ENCODE measurements at places on chromosomes 13 and 19.
A peak's percentile ranks its signal among the peaks of the same experiment; 100 is the strongest.

DNA sequence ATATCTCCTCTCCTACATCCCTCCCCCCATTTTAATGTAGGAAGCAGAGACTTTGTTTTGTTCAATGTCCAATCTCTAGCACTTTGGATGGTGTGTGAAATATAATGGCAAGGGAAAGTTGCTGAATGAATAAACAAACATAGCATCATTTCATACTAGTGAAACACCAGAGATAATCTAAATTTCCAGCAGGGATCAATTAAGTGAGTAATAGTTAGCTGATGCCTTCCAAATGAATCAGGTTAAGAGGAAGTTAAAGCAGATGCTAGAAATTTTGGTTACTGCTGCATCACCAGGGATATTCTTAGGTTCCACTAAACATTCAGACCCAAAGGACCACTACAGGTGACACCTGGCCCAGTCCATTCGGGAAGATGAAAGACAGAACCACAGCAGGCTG, 8.1 kb downstream of the MRPS31 start:
- no peak for DNase-seq

DNA sequence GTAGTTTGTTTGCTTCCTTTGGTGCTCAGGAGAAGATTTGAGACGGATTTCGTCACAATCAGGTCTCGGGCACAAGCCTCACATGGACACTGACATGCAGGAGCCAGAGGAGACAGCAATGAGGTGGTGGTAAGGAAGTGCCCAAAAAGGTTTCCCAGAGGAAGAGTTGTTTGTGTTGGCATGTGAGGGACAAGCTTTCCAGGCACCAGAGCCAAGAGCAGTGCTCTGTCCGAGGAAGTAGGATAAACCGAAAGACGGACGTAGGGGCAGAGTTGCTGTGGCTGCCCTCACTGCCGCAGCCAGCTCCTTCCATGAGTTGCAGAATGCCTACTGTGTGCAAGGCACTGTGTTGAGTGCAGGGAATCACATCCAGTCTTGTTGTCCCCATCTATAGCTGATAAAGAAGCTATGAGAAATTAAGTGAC, 27.7 kb downstream of the SAE1 start:
- DNase-seq, result no peak

DNA sequence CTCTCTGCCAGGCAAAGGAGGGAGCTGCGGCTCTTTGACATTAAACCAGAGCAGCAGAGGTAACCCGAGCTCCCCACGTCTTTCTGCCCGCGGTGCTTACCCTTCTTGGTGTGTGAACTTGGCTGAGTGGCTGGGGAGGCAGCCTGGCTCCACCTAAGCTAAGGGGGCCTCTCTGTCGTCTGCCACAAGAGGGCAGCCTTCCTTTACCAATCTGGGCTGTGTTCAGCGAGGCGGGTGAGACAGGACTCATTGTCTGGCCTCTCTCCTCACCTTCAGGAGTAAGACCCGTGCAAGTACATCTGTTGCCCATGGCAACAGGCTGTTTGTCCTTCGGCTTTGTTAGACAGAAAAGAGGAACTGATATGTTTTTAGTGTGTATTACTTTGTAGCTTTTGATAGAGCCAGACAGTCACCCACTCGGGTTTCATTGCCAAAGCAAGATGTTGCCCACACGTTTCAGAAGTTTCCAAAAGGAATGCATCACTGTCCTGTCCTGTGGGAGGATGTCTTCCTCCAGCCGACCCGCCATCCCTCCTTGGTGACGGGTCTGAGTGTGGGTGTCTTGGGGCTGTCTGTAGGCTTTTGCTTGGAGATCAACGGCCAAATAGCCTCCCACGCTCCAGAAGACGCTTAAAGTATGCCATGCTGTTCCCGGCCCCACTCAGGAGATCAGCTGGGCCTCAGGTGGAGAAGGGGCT, 4.6 kb downstream of the POP4 start:
- DNase-seq, result peak; percentile 73

GRCh38 chr13:48661107-48661506, 7.4 kb downstream of the CYSLTR2 start:
- no peak for DNase-seq

DNA sequence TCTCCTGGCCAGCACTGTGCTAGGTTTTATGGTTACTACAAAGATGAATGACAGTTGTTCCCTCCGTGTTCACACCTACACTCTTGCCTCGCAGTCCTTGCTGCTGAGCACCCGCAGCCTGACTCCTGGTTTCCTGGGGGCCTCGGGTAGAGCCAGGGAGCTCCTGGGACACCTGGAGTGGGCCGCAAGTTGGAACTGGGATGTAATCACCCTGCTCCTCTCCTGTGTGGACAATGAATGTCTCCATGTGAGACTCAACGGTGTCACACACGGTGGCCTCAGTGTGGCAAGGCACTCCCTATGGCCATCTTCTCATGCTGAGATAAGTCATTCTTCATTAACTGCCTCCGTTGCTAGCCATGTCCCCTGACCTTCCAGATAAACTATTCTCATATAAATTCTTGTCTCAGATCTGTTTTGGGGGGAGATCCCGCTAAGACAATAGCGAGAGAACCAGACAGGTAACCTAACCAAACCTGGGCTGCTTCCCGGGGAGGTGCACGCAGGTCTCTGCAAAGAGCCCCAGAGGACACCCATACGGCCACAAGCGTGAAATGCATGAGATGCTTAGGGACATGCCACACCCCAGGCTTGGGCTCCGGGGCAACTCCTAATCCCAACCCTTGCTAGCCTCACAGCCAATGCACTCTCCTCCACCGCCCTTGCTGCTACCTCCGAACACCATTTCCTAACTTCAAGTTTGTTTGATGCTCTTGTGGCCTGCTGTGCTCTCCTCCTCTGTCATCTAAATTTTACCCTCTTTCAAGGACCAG, 87.2 kb upstream of the IRS2 start:
- DNase-seq, result no peak

GRCh38 chr13:93853912-93854311, 625.6 kb downstream of the DCT start:
- DNase-seq, result no peak

DNA sequence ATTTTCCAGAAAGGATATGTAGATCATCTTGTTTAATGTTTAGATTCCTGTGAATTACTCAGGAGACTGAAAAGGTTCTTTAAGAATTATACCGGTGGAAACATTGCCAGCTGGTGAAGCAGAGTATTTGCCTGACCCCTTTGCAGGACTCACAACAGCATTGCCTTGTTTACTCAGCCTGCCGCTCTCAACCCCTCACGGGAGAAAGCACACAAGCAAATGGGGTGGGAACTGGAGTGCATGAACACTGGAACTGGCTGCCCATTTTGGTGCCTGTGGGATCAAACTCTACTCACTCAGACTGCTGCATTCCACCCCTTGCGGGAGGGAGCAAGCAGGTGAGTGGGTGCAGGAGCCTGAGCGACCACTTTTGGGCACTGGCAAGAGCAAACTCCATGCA, 804.7 kb upstream of the SLITRK1 start:
- DNase-seq, result no peak

DNA sequence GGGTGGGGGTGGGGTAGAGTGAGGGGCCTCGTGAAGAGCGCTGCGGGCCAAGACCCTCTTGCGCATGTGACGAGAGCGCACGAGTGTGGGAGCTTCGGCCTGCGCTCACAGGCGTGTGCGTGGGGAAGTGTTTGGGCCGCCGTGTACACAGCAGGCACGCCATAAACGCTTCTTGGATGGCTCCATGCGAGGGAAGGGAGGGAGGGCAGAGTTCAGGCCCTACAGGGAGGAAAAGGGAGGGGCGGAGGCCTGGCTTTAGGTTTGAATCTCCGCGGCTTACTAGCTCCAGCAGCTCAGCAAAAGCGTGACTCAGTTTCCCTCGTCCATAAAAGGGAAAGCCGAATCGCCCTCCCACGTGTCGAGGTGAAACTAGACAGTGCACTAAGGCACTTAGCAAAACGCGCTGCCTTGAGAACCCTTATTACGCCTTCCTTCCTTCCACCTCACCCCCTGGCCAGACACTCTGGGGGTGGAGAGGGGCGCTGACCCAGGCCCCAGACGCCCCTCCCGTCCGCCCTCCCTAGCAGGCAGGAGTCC, 12.5 kb downstream of the GADD45B start:
- DNase-seq, result no peak
